Urothelium cell line (cell line): ENCODE measurements at places on chromosomes 13 and 19.

DNA sequence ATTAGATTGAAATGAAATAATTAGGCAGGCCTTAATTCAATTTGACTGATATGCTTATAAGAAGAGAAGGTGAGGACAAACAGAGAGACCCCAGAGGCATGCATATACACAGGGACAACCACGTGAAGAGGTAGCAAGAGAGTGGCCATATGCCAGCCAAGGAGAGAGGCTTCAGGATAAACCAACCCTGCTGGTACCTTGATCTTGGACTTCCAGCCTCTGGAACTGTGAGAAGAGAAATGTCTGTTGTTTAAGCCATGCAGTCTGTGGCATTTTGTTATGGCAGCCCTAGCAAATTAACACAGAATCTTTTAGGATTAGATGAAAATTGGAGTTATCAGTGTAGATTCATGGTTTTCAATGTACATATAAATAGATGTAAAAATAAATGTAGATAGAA is 120.1 kb downstream of the KCTD15 start:
- DNase-seq: no peak

GRCh38 chr19:18750295-18750970 is 40.7 kb downstream of the COMP start:
- DNase-seq: no peak

- DNase-seq: no peak
Observed at GRCh38 chr13:36475468-36475867, 43.2 kb downstream of the CCNA1 start.

GRCh38 chr19:44848036-44848811 is 2.1 kb downstream of the NECTIN2 start:
- no peak for DNase-seq

DNA sequence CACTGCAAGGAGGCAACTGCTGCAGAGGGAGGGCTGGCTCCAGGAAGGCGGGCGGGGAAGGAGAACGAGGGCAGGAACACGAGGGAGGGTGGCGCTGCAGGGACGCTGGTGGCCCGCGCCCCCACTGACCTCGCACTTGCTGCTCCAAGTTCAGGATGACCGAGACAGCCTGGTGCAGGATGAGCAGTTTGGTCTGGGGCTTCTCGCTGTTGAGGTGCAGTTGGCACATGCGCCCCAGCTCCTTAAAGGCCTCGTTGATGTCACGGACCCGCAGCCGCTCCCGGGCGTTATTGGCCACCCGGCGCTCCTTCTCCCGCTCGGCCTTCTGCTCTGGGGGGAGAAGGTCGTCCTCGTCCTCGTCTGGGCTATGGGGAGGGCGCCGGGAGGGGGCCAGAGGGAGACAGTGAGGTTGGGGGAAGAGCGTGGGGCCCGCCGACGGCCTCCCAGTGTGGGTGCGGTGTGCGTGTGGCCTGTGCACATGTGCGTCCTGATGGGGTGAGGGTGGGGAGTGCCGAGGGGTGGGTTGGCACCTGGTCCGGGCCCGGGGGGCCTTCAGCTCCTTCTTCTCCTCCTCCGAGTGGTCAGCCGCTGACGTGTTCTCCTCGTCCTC is 10.0 kb upstream of the UQCR11 start:
- DNase-seq: no peak

GRCh38 chr13:28659621-28659970 is 666 bp downstream of the POMP start:
- no peak for DNase-seq

GRCh38 chr13:20136781-20137703 is 23.8 kb downstream of the GJA3 start:
- DNase-seq: no peak

GRCh38 chr13:77918391-77919245 is at the start of gene EDNRB:
EDNRB (minus strand) TSS chr13:77918831; CDS start chr13:77918573, 258 bp downstream.
- no peak for DNase-seq

DNA sequence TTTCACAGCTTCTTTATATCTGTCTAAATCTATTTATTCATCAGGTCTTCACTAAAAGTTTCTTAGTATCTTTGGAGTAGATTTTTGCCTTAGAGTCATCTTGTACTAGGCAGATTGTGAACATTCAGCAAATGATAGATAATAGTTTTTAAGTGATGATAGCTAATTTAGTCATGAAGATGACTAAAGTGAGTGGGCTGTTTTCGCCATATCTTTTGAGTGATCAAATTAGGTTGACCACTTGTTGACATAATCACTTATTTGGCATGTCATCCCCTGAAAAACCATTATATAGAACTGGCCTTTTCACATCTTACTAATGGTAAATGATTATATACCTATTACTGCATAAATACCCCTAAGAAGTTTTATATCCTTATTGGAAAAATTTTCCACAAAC is 999.2 kb downstream of the PCDH17 start:
- DNase-seq: no peak

GRCh38 chr13:33798023-33798422 is 19.9 kb upstream of the RFC3 start:
- no peak for DNase-seq

GRCh38 chr19:51026554-51026831 is at the start of gene KLK11:
KLK11 (minus strand) TSS chr19:51026616; CDS start chr19:51025631, 985 bp downstream.
- no peak for DNase-seq

DNA sequence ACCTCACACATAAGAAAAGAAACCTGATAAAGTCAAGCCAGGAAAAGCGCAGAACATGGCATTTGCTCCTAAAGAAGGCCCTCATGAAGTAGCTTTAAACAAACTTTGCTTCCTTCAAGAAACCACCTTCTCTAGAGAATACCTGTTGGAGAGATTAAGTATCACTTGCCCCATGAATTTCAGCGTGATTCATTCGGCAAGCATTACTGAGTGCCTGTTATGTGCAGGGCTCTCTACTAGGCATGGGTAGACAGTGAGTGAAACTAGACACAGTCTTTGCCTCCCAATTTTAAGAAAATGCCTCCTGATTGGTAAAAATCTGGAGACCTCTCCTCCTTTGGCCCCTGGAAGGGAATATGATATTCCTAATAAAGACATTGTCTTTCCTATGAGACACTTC is 475.8 kb upstream of the NBEA start:
- no peak for DNase-seq

- no peak for DNase-seq
Observed at GRCh38 chr13:35498231-35498630, 21.7 kb upstream of the MAB21L1 start.

DNA sequence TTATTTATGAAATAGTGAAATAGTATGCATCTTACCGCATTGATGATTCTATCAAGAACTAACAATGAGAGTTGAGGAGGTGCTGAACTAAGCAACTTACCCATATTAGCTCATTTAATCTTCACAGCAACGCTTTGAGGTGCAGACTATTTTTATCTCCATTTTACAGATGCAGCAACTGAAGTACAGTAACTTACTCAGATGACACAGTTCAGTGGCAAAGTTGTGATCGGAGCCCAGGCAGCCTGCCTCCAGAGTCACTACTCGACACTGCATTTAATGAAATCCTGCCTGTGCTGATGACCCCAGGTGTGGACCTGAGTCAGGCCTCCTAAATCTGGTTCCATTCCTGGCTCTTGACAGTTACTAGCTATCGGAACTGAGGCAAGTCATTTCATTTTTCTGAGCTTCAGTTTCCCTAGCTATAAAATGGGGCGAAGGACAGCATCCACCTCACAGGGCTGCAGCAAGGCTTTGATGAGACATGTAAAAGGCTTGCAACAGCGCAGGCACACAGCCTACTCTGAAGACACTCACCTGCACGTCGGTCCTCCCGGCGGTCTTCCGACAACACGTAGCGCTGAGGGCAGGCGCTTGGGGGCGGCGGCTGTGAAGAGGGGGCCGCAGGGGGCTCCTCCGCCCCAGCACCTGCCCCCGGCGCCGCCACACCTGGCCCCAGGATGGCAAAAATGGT is 1.5 kb downstream of the MYPOP start:
- no peak for DNase-seq

GRCh38 chr13:44592216-44592847 is 16.2 kb upstream of the TSC22D1 start:
- no peak for DNase-seq

DNA sequence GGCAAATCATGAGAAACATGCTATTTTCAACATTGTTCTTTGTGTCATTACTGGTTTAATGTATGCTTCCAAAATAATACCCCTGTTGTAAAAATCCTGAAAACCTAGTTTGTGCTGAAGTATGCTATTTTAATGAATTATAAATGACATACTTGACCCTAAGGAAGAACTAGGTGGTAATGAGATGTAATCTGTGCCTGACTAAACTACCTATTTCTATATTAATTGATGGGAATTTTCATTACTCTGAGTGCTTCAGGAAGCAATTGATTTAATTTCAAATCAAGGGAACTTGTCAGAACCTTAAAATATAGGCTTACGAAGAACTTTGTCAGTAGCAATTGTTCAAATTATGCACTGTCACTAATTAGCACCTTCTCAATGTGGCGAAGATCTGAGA is 1005.6 kb upstream of the SLC10A2 start:
- DNase-seq: no peak

GRCh38 chr19:39997638-39998216 is 867 bp downstream of the ZNF546 start:
- no peak for DNase-seq
